CD4-positive, alpha-beta T cell treated with Interferon alpha-2 for 1 hour (primary cell): ENCODE measurements at places on chromosomes 6 and 20.
A peak's percentile ranks its signal among the peaks of the same experiment; 100 is the strongest.

GRCh38 chr6:134183844-134184243 lies 131.4 kb upstream of the SLC2A12 start:
- DNase-seq, result no peak

DNA sequence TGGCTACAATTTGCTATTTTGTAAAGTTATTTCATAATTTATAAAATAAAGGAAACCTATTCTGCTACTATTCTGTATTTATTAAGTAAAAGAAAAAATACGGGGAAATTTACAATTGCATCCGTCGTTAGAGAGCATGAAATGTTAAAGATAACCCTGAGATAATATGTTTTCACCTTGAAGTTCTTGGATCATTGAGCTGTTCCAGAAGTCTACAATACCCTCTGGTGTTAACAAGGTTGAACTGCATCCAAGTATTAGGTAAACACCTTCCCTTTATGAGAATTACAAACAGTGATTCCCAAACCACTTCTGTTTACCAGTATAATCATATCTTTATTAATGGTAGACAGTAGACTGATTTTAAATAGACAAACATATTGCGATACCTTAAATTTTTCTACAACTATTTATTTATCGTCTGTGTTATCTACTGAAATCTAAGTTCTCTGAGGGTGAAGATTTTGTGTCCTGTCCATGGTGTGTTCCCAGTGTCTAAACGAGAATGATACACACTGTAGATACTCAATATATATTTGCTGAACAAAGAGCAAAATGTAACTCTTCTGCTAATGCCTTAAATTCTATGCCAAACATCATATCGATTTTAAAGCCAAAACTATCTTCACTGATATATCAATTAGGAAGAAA lies 28.2 kb downstream of the TBC1D32 start:
- DNase-seq, result peak; percentile 24

DNA sequence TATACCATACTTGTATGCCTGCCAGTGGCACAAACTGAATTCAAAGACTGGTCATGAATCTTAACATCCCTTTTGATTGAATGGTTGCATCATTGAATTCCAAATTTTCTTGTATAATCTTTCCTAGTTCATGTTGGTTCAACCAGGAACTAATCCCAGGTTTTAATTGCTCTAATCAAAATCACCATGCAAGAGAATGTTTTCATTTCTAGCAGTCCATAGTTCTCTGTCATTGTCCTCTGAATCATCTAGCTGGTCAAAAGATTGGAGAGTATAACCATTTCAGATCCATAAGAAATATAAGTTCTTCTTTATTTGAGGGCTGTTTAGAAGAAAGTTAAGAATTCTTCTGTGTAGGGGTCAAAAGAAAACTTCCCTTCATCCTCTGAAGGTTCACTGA lies 57.2 kb downstream of the ZNF292 start:
- DNase-seq, result no peak

GRCh38 chr20:39894067-39894466 lies 795.0 kb downstream of the MAFB start:
- no peak for DNase-seq

DNA sequence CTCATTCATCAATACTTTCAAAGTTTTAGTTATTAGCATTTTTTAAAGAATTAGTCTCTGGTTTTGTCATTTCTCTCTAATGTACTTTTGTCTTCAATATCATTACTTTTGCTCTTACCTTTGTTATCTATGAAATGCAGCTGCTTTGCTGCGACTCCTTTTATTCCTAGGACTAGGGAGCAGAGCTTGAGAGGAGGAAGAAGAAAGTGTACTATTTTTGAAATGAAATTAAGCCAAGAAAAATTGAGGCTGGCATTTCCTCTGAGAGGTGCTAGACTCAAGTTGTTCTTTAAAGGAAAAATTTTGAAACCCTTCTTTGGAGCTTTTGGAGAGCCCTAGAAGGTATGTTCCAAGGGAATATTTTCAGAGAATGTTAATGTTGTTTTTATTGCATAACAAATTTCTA lies 48.3 kb upstream of the MRAP2 start:
- no peak for DNase-seq

DNA sequence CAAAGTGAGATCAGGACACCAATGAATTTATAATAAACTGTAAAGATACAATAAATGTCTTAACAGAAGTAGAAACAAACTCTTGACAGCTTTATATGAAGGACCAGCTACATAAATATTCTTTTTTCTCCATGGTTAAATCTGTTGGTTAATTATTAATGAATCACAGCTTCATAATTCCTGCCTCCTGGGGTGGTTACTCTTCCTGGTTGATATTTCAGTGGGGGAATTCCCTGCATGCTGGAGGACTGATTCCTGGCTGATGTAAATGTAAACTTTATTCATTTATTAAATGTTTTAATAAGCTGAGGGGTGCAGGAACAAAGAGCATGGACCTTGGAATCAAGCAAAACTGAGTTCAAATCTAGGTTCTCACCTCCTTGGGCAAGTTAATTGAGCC lies 16.2 kb upstream of the RCAN2 start:
- DNase-seq, result no peak

DNA sequence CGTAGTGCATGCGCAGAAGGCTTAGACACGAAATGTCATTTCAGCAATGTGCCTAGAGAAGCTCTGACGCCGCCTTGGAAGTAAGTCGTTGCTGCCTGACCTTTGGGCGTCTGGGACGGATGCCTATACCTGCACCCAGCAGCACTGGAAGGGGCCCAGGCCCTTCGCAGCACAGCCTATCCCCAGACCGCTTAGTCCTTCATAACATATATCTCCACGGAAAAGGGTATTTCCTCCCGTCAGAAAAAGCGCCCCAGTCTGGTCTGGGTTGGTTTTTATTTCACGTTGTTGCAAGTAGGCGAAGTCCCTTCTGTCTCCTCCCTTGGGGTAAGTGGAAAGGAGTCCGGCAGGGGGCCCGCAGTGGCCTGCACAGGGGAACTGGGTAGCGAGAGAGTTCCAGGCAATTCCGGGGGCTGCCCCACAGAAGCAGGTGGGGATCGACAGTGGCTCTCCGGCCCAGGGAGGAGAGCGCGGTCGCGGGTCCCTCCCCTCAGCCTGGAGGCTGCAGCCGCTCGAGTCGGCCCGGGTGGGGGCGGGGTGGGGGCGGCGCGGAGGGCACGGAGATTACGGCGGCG lies 559 bp upstream of the EYA4 start:
- no peak for DNase-seq

- no peak for DNase-seq
Observed at GRCh38 chr20:43057317-43057716, 132.4 kb downstream of the PTPRT start.

- DNase-seq, result no peak
Observed at GRCh38 chr6:40473026-40473425, 114.1 kb downstream of the LRFN2 start.
